Upper lobe of left lung (tissue), 6 donors: ENCODE measurements at places on chromosomes 2 and 18. TPM values are rescaled to one million over a fixed set of nuclear protein-coding genes. Genes with fewer than 3 reads are reported as not detected.

SLC30A3 gene
- 0.20 TPM for total RNA-seq

CXCR1 gene
- 9.1 TPM for total RNA-seq

DNAJC5G gene
- not detected for total RNA-seq

SMAD7 gene
- total RNA-seq, result 54.0 TPM

NT5DC4 gene
- not detected for total RNA-seq

COL4A3 gene
- total RNA-seq, result 46.4 TPM

LHCGR gene
- not detected for total RNA-seq

COQ10B gene
- 10.2 TPM for total RNA-seq

OR6B2 gene
- not detected for total RNA-seq

FMNL2 gene
- 160 TPM for total RNA-seq

SERPINB3 gene
- not detected for total RNA-seq

MAP3K19 gene
- total RNA-seq, result 27.2 TPM

ID2 gene
- total RNA-seq, result 89.1 TPM

ETAA1 gene
- total RNA-seq, result 9.3 TPM

ARID5A gene
- total RNA-seq, result 18.6 TPM

CNNM3 gene
- 52.4 TPM for total RNA-seq

CCDC68 gene
- total RNA-seq, result 26.6 TPM

POTEI gene
- total RNA-seq, result 0.10 TPM
